ENCODE measurements at places on chromosomes 7 and 10.
A peak's percentile ranks its signal among the peaks of the same experiment; 100 is the strongest.

DNA sequence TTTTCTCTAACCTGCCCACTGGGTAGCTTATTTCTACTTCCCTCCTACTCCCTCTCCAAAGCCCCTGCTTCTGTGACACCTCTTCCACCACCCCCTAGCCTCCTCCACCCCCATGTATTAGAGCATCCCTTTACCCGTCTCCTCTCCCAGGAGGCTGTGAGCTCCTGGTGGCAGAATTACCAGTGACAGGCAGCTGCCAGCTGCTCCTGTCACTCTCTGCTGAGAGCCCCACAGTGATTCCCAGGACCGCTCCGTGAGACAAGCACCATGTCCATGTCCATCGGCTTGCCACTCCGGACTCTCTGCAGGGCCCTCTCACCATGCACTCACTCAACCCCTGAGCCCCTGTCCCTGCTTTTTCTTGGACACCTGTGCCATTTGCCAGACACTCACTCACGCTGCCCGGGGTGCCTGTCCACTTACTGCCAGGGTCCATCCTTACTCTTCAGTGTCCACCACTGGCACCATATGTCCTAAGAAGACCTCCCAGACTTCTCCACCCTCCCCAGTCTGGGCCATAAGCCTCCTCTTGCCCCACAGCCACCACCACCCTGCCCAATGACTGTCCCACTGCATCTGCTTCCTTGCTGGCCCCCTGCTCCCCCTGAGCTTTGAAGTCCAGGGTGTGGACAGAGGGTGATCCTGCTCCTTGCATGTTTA, 9.8 kb downstream of the WDFY4 start:
- DNase-seq, result no peak

GRCh38 chr7:25028370-25029021, 48.5 kb upstream of the OSBPL3 start:
- peak; percentile 63 for DNase-seq

GRCh38 chr7:47670729-47671128, 88.8 kb upstream of the TNS3 start:
- DNase-seq, result peak; percentile 15

GRCh38 chr7:119665796-119666195, 607.2 kb upstream of the KCND2 start:
- no peak for DNase-seq

DNA sequence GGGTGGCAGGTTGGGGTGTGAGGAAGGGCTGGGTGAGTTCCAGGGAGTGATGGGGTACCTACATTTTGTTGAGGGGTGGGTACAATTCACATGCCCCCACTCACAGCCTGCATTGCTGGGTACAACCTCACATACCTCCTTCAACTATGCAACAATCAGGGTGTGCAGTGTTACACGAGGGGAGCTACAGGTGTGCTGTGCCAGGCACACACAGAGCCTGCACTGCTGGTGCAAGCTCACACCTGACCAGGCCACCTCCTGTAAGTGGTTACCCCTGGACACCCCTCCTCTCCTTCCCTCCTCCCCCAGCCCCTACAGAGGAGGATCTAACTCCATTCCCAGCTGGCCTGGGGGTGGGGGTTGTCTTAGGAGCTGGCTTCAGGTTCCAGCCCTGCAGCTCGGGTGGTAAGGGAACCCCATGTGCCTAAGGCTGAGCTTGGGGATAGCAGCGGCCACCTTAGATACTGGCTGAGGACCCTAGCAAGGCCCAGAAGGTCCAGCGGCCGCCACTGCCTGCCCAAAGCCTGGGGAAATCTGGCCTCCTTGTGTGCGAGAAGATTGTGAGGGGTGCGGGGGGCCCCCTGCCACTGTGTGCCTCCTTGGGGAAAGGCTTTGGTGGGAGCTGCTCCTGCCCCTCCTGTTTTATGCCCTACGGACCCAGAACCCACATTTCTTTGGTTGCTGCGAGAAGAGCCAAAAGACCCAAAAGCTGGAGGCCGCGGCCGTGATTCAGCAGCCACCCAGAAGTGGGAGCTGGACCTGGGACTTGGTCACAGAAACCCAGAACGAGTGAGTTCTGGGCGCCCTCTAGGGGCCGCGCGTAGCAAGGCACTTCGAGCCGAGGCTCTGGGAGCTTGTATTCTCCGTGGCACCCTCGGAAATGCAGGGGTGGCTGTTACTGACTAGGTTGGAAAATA, 10.8 kb downstream of the TLX1 start:
- DNase-seq, result peak; percentile 90

- no peak for DNase-seq
Measured at GRCh38 chr7:122550545-122550944, 148.4 kb downstream of the RNF133 start.

GRCh38 chr7:148711191-148712102, 12.7 kb downstream of the CUL1 start:
- DNase-seq, result no peak

- DNase-seq, result no peak
Measured at GRCh38 chr10:1177936-1178335, 121.8 kb downstream of the WDR37 start.
